Activated naive CD4-positive, alpha-beta T cell (primary cell): ENCODE measurements at places on chromosomes 3 and 15.

DNA sequence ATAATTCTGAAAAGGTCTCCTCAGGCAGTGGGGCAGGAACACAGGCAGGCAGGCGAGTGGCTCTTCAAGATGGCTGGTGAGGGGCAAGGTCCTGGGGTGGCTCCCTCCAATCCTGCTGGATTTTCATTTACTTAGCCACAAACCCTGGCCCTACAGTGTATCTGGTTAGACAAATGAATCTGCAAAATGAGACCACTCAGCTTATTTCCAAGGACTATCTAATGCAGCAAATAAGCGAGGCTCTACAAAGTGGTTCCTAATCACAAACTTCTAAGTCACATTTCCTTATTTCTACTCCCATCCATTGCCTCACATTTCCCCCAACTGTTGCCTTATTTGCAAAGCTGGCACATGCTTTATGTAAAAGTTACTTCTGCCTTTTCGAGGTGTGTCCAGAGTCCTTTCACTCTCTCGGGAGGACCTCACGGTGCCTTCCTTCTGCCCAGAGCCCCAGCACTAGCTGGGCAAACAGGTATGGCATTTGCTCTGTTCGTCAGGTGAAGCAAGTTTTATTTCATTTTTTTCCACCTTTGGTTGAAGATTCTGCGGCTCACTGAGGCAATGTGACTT is 40.5 kb downstream of the CCDC12 start:
- DNase-seq: no peak

DNA sequence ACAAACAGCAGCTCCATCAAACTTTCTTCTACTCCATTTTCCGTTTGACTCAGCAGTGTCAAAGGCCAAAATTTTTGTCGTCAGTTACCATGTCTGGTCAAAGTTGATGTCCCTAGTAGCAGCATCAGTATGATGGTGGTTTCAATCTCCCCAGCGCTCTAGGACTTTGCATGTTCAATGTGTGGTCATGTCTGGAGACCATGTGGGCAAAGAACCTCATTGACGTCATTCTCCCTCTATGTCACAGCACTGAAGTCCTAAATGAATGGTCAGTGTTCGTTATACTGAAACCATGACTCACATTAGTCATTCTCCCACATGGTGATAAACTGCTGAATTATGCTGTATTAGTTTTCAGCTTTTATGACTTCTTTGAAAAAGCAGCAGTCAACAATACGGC is 23.2 kb downstream of the SHC4 start:
- DNase-seq: no peak

GRCh38 chr3:29255854-29256696 is 24.8 kb upstream of the RBMS3 start:
- no peak for DNase-seq

DNA sequence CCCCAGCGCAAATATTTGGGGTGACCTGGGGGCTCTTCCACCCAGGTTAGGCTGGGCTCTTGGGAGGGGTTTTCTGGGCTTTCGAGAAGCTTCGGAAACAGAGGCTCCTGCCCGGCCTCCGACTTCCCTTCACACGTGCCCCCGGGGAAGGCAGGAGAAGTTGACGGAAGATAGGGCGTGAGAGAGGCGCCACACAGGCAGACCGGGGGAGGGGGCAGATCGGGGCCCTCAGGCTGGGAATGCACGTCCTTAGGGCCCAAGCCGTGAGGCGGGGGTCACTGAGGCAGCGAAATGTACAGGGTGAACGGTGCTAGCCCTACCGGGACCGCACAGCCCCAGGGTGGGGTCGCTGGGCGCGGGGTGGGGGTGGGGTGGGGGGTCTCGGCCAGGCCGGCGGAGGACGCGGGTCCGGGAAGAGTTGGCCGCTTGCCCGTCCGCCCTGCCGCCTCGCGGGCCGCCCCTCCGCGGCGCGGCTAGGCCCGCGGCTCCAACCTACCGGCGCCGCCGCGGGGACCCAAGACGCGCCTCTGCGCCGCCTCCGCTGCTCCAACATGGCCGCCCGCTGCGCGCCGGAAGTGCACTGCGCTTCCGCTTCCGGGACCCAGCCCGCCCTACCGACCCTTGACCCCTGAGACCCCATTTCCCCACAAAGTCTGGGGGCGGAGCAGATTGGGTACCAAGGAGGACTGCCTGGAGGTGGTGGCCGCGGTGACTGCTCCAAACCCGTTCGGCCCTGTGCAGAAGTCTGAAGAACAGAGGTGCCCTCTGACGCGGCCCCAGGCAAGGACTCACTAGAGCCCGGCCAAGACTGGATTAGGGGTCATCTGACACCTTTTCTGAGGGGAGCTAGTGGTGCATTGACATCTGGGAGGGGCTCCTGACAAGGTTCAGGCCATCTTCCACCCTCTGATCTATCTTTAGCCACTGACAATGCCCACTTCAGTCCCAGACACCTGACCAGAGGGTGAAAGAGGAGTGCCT is at the start of gene CCDC71:
Gene CCDC71, minus strand, starts transcription at position 561 of the 981 bp plus-strand sequence. CDS start 2,123 bp downstream, outside the sequence.
- peak; percentile 72 for DNase-seq

GRCh38 chr3:4756855-4757574 is 222.2 kb upstream of the BHLHE40 start:
- no peak for DNase-seq

GRCh38 chr3:146469150-146470017 is at the start of gene PLSCR2:
TSS of gene PLSCR2 (minus strand) at chr3:146469561. CDS start at chr3:146459904, 9,657 bp downstream.
- peak; percentile 41 for DNase-seq

GRCh38 chr15:23857028-23857641 is 170.0 kb upstream of the NDN start:
- no peak for DNase-seq

- no peak for DNase-seq
Observed at GRCh38 chr3:130838898-130839600, 54.8 kb upstream of the ATP2C1 start.

DNA sequence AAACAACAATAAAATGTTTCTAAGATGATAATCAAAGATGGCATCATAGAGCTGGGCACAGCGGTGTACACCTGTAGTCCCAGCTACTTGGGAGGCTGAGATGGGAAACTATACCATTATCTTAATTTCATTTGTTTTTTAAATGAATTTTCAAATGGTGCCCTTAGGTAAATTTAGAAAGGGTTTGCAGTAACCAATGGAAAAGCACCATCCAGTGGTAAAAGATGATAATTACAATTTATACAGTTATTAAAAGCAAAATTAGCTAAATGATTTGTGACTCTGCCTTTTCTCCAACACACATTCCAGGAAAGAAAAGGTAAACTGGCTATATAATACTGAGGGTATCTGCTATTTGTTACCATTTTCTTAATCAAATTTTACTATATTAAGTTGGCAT is 14.4 kb upstream of the ANKRD28 start:
- no peak for DNase-seq

- no peak for DNase-seq
Observed at GRCh38 chr3:117059956-117060270, 350.3 kb downstream of the TUSC7 start.

DNA sequence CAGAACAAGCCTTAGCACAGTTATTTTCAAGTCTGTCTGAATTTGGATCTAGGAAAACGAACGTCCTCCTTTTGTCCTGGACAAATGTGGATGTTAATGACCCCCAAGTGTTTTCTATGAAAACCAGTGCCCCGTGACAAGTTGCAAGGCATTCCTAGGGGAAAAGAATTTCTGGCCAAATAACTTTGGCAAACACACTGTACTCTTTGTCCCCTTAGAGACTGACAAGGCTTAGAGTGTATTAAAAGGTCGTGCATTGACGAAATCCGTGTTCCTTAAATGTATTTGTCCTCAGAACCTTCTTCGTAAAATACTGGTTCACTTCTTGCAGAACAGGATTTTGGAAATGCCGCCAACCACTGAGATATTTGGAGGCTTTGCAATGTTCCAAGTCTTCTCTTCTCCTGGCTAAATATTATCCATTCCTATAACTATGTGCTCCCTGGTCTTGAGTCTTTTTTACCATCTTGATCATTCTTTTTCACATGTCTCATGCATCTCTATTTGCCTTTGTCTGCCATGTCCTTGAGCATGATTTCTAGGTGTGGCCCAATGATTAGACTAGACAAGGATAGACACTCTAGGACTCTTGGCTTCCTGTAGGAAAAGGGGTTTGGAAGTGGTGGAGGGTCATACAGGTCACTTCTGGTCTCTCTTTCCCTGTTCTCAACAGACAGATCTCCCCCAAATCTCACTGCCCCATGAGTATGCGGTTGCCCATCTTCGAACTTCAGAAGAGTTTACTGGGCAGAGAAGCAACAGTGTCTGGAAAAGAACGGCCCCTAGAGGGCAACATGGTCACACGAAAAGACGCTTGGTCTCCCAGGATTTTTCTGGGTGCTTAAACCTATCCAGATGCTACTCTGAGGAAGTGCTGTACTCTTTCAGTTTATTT is 117.5 kb downstream of the EDEM1 start:
- DNase-seq: no peak

- no peak for DNase-seq
Observed at GRCh38 chr3:39185326-39185958, 7.0 kb downstream of the XIRP1 start.

DNA sequence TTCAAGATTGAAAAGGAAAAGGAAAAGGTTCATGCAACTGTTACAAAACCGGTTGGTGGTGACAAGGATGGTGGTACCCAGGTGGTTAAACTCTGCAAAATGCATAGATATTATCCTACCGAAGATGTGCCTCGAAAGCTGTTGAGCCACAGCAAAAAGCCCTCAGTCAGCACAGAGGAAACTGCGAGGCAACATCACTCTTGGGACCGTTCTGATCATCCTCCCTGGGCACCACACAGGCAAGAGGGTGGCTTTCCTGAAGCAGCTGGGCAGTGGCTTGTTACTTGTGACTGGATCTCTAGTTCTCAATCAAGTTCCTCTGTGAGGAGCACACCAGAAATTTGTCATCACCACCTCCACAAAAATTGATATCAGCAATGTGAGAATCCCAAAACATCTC is 86.9 kb downstream of the PLCH1 start:
- no peak for DNase-seq

DNA sequence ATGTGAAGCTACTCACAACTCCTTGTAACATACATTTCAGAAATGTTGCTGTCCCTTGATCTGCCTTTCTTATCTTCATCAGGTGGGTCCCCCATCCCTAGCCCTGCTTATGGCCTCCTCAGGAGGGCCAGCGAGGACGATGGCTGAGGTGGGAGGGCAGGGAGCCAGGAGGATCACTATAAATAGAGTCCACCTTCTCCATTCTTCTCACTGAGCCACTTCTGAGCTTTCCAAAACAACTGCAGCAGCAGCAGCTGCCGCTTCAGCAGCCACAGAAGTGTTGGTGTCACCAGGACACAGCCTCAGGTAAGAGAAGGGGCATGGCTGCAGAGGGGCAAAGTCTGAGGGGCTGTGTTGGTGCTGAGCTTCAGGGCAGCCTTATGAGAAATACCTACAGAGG is 53.5 kb downstream of the ANAPC13 start:
- DNase-seq: no peak

- no peak for DNase-seq
Observed at GRCh38 chr15:73950479-73950830, 24.2 kb downstream of the LOXL1 start.

DNA sequence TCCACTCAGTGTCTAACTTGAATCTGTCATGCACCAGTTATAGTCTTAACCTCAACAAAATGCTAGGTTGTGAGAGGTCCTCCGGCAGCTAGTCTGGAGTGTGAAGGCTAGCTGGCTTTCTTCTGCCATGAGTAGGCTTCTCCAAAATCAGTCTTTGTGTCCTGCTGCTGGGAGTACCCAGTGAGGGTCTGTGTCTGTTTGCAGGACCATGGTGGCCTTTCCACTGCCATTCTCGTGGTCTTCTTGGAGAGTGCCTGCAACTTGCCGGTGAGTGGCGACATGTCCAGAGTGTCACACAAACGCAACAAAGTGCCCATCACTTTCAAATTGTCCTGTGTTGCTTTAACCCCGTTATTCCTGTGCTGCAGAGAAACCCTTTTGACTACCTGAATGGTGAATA is 34.0 kb downstream of the ESYT3 start:
- DNase-seq: no peak

GRCh38 chr3:24168977-24169376 is 223.9 kb downstream of the NR1D2 start:
- no peak for DNase-seq

GRCh38 chr3:113186566-113186965 is 24.8 kb upstream of the BOC start:
- DNase-seq: no peak

GRCh38 chr3:64030741-64031140 is 7.4 kb upstream of the PSMD6 start:
- DNase-seq: peak; percentile 34

DNA sequence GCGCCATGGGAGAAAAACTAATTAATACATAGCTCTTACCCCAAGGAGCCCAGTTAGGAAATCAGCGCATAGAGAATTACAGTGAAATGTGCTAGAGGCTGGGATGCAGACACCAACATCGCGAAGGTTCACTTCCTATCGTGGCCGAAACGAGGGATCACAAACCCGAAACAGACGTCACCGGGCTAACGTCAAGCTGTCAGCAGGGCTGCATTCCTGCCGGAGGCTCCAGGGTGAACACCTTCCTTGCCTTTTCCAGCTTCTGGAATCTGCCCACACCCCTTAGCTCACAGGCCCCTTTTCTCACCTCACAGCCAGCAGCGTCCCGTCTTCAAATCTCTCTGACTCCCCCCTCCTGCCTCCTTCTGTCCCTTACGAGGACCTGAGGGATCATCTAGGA is 13.0 kb downstream of the GP5 start:
- no peak for DNase-seq

DNA sequence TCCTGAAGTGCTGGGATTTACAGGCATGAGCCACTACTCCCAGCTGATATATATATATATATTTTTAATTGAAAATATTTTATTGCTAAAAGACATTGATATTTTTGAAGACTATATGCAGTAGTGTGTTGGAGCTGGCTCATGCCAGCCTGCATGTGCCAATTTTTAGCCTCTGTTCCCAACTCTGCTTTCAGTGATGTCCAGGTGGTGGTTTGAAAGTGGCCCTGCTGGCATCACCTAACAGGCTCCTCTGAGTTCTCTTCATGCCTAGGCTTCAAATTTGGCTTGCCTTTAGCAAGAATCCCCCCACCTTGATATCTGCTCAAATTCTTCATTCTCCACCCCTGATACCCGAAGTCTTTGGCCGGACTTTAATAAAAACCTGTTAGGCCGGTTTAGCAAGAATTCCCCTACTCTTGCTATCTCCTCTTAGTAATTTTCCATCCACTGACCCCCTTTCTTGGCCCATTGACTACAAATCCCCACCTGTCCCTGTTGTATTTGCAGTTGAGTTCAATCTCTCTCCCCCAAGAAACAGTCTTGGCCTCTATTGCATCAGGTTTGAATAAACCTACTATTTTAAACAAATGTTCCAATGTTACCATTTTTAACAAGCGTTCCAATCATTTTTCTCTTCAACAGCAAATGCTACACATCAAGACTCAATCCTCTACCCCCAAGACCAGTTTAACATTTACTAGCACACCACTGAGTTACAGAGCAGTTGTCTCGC is 23.9 kb upstream of the CTSH start:
- no peak for DNase-seq

DNA sequence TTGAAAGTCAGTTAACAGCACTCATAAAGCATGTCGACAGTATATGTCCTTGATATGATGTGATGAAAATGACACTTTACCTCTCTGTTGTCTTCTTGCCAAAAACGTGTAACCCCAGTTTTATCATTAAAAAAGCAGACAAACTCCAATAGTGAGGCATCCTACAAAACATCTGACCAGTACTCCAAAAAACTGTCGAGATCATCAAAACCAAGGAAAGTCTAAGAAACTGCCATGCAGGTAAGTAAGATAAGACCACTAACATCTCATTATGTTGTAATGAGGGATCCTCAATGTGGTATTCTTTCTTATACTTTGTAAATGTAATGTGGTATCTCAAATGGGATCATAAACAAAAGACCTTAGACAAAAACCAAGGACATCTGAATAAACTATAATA is 152.3 kb downstream of the NR1I2 start:
- DNase-seq: no peak
